ENCODE measurements at places on chromosomes 6 and 20. TPM values are rescaled to one million over a fixed set of nuclear protein-coding genes. Genes with fewer than 3 reads are reported as not detected.

DNA sequence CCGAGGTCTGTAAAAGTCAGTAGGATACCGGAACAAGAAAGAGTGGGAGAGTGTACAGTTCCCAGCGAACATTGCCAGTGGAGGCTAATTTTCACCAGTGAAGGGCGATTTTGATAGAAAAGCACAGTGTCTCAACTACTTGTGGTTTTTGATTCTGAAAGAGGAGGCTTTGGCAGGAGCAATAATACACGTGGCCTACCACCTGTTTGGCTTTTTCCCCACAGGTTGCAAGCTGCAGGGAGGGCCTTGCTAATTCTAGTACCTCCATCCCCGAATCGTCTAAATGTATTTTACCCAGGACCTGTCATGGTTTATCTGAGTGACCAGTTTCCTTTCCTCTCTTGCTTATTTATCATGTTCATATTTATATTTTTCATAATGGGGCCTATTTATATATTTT is 3.3 kb upstream of the EFCAB8 start:
- no peak for DNase-seq

- DNase-seq, result no peak
Observed at GRCh38 chr6:35698858-35699257, 10.1 kb upstream of the FKBP5 start.

GRCh38 chr20:62805711-62806382 is 1.2 kb downstream of the OGFR start:
- DNase-seq, result peak; percentile 90

GRCh38 chr6:67458265-67458664 is 1176.8 kb upstream of the ADGRB3 start:
- no peak for DNase-seq

- peak; percentile 73 for DNase-seq
Observed at GRCh38 chr20:13111249-13111911, 102.6 kb downstream of the SPTLC3 start.

- peak; percentile 50 for DNase-seq
Observed at GRCh38 chr6:66496659-66497058, 789.6 kb upstream of the EYS start.

DNA sequence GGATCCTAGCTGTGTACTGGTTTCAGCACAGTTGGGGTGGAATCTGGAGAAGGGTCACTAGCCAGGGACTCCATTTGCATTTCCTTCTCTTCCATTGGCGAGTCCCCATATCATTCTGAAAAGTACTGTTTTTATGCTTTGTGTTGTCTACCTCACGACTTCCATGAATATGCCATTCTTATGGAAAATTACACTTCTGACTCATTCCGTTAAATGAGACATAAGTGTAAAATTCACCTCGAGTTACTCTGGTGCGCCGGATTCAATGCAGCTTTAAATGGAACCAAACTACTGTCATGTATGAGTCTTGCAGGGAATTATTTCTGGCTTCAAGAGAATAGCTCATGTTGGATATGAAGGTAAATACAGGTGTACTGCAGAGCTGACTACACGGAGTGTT is 99.2 kb downstream of the PDE7B start:
- DNase-seq, result no peak

DNA sequence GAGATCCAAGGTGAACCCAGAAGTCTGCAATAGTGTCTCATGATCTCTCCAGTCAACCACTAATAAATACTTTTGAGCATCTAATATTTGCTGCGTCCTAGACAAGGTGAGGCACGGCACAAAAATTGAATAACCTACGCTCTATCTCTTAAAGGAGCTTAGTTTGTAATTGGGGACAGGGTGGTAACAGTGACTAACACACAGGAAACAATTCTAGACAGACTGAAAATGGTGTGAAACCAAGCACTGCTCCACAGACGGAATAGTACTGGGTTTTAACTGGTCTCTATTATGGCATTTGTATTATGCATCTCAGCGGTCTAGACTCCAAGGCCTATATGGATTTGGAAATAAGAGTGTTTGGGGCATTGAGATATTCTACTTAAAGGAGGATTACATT is 120.1 kb downstream of the CLIC5 start:
- DNase-seq, result no peak

GRCh38 chr6:37244430-37245310 is 12.9 kb upstream of the TBC1D22B start:
- DNase-seq, result peak; percentile 97

- DNase-seq, result no peak
Observed at GRCh38 chr6:25176466-25176865, 102.7 kb upstream of the CARMIL1 start.

- peak; percentile 34 for DNase-seq
Observed at GRCh38 chr6:83221889-83222479, 28.8 kb downstream of the RWDD2A start.

DNA sequence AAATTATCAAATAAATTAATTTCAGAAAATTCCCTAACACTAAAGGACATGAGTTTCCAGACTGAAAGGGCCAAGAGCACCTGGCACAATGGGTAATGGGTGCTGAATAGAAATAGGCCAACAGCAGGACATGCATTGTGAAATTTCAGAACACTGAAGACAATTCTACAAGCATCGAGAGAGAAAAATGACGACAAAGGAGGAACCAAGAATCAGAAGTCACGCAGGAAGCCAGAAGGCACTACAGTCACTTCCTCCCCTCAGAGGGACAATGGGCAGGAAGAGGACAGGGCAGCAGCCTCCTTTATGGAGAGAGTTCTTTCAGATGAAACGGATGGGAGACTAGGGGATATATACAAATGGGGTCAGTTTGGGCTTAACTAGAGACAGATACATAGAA is 29.6 kb downstream of the PCNA start:
- no peak for DNase-seq

GRCh38 chr20:53870426-53871315 is 199.7 kb downstream of the BCAS1 start:
- DNase-seq, result no peak

- DNase-seq, result no peak
Observed at GRCh38 chr6:16901782-16902181, 140.5 kb upstream of the ATXN1 start.

DNA sequence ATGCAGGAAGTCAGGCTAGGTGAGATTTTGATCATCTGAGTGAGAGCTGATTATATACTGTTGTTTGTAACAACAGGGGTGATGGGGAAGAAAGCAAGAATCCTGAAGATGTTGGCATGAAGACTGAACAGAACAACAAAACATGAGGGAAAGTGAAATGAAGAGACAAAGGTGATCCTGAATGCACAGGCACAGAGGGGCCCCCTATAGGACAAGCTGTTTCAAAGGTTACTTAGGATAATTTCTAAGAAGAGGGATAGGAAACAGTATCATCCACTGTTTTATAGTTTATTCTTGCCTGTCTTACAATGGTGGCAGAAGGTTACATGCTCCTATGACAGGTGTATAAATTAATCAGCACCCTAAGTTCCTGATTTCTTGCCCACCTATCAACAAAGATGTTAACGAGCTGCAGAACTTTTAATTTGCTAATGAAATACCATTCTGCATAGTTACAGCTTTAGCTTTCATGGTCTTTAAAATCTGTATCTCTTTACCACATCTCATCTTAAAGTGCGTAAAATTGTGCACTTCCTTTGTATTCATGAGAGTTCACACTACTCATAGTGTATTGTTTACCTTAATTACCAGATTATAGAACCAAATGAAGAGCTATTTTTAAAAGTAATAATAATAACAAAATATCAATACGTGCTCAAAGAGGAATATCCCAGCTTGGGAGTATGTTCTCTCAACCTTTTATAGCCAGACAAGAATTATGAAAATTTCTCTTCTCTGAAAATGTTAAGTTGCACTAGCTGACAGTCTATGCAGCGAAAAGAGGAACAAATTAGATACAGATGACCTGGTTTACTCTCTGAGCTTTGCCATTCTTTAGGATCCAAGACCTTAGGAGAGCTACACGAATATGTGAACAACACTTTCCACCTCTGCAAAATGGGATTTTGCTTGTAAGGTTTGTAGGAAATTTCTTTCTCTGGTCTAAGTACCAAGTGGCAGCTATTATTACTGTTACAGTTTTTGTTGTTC is 192.5 kb downstream of the EDN1 start:
- DNase-seq, result no peak

- DNase-seq, result no peak
Observed at GRCh38 chr20:23632711-23633573, 4.8 kb downstream of the CST3 start.

GRCh38 chr6:36544228-36544627 is 3.1 kb downstream of the STK38 start:
- no peak for DNase-seq

GRCh38 chr6:19181211-19181610 is 656.0 kb upstream of the ID4 start:
- DNase-seq, result no peak

- DNase-seq, result no peak
Observed at GRCh38 chr6:3946778-3947177, 97.6 kb downstream of the FAM50B start.

DNA sequence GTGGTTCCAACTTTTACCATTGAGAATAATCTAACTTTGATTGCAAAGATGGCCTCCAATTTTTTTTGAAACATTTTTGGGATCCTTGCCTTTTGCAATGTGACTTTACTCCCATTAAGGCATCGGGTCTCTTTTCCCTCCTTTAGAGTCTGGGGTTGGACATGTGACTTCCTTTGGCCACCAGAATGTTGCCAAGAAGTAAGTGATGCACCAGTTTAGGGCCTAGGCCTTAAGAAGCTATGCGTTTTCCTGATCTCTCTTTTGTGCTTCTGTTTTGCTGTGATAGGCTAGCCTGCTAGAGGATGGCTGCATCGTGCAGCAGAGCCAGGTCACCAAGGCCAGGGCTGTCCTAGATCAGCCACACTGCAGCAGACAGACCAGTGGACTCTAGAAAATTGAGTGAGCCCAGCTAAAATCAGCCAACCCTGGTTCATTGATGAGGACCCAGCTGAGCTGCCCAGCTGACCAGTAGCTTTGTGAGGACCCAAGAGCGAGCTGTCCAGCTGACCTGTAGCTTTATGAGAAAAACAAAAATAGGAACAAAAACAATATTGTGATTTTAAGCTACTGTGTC is 594.0 kb upstream of the JAG1 start:
- no peak for DNase-seq

DNA sequence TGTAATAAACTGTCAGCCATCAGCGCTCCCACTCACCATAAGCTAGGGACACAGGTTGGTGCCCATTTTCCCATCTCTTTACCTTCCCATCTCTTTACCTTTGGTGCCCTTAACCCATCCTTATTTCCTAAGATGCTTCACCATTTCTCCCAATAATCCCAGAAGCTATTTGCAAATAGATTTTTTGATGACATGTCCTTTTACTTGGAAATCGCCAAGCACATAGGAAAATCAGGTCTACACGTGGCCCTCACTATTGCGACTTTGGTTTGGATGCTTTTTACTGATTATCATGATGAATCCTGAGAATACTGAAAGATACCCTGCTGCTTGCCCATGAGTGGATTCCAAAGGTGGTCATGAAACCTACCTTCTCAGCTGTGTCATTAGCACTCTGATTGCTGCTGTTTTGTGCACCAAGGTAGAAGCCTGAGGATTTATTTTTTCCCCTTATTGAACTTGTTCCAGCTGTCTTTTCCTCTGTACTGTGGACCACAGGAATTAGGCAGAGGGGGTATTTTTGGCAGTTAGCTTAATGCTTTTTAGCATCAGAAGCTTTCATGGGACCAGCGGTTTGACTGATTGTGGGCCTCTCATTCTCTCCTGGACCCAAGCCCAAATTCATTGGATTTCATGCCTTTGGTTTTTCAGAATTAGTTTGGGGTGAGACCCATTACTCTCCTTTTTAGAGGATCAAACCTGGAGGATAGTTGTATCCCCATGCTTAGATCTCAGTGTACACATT is 229.6 kb upstream of the RIN2 start:
- DNase-seq, result no peak

DNA sequence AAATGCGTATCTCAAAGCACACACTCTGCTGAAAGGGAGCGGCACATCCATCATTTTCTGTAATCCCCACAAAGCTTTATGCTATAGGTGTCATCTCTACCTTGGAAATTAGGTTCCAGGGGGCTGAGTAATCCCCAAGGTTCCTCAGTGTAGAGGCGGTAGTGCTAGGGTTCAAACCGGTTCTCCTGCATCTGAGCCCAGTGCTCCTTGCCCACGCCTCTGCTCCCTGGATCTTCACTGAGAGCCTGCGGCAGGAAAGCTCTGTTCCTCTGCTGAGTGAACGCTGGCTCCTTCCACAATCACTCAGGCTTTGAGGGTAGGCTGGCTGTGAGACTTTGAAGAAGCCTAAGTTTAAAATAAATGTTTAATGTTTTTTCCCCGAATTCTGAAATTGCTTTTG is 24.9 kb downstream of the SLC22A23 start:
- DNase-seq, result no peak

DNA sequence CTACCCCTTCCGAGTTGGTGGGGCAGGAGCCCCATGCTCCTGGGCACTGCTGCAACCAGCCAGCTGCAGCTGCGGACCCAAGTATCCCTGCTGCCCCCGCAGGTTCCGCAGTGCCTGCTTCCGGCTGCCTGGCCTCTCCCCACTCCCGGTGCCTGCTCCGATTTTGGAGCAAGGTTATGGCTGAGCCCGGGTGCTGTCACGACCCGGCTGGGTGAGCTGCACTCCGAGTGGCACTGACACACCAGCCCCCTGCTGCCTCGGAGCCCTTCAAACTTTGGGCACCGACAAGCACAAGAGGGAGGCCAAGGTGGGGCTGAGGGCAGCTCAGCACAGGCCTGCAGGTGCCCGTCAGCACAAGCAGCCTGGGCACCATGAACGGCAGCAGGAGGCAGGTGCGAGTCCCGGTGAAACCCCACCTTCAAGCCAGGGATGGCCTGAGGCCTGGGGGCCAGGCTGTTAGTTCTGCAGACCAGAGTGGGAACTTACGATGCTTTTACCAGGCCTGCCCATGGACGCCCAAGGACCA is 25.9 kb upstream of the HACE1 start:
- no peak for DNase-seq

GRCh38 chr6:38750968-38751615 is 36.0 kb downstream of the DNAH8 start:
- DNase-seq, result no peak

NRSN1 gene
- not detected for total RNA-seq

POU5F1 gene
- total RNA-seq, result 1.2 TPM

ZNF311 gene
- not detected for total RNA-seq

SIRPB2 gene
- total RNA-seq, result not detected

SLC17A9 gene
- total RNA-seq, result 33.6 TPM

GPLD1 gene
- total RNA-seq, result 7.6 TPM

HCK gene
- total RNA-seq, result not detected

ANGPT4 gene
- total RNA-seq, result not detected

ARFGEF3 gene
- total RNA-seq, result 0.60 TPM

CRISP2 gene
- not detected for total RNA-seq

PRND gene
- not detected for total RNA-seq
